ENCODE measurements at places on chromosomes 1 and 21. TPM values are rescaled to one million over a fixed set of nuclear protein-coding genes. Genes with fewer than 3 reads are reported as not detected.

Gene RHEX
- 0.43 TPM for polyA plus RNA-seq

Gene TMOD4
- 26.4 TPM for polyA plus RNA-seq

DNA sequence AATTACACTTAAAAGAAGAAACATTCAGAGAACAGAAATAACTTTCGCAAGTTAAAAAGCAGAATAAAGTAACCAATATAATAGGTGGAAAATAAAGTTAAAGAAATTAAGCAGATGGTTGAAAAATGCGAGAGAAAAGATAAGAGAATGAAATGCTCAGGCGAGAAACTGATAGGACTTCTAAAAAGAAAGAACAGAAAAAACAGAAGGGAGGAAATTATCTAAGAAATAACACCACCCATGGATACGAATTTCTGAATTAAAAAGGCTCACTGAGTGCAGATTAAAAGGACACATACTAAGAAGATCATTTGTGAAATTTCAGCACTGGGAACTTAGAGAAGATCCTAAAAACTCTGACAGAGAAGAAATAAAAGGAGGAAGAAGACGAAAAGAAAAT lies 92.0 kb downstream of the HLX start:
- no peak for DNase-seq

DNA sequence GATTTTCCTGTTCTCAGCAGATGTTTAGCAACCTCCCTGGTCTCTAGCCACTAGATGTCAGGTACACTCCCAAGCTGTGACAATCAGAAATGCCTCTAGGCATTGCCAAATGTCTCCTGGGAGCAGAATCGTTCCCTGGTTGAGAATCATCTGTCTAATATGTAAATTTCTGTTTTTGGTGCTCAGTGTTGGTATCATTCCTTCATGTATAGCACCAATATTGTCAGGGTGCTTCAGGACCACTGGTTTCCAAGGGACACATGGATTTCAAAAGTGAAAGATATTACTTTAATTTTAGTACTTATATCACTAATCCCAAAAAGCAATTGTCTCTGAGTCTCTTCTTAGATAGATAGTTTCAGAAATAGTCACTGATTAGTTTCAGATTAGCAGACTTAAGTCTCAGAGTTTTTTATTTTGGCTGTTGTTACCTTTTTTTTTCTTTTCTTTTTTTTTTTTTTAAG lies 160.1 kb downstream of the PTPRC start:
- DNase-seq = no peak

DNA sequence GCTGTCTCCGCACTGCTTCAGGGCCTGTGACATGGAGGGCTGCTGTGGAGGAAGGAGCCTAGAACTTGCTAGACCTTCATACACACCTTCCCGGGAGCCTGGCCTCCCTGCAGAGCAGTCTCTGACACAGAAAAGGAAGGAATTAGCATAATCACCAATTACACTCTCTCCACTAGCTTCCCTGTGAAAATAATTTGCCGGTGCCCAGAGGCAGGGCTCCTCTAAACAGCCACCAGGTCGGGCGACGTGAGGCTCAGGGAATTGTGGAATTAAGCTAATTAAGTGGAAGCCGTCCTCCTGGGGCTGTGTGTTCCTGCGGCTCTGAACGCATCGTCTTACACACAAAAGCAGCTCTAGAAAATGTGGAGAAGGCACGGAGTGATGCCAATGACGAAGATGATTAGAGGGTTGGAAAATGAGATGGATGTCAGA lies 82.6 kb downstream of the NENF start:
- DNase-seq = no peak

All from muscle of back (tissue), 13 donors.